ENCODE measurements at places on chromosomes 7 and 10.
A peak's percentile ranks its signal among the peaks of the same experiment; 100 is the strongest.

GRCh38 chr7:101171442-101171837, 6.1 kb upstream of the VGF start:
- no peak for DNase-seq

GRCh38 chr7:9488555-9488954, 1055.1 kb downstream of the NXPH1 start:
- no peak for DNase-seq

DNA sequence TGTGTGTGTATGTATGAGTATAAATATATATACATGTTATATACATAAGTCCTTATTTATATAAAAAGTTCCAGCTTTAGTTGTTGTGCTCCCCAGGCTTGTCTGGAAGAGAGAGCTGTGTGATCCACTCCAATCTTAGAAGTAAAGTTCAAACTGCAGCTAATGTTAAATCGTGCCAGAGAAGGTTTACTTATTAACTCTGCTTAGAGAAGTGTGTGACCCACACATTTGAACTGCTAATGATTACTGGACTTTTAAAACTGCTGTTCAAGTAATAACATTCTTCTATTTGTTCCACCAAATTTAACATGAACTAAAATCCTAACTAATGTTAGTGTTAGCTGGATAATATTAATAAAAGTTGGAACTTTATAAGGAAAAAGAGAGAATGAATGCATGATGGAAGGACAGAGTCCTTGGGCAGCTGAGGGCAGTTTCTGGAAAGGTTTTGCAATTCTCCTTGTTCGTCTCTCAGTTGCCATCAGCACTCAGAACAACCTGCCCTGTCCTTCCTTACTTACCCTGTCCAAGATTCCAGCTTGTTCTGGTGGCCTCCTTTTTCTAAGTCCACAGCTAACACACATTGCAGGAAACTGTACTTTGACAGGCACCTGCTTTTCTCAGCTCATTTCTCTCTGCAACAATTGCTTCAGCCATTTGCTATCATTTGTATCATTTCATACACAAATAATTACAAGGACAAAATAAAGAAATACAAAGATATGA, 162.6 kb downstream of the FAM107B start:
- no peak for DNase-seq

- DNase-seq = no peak
These were observed 1.5 kb downstream of the INA start for GRCh38 chr10:103278537-103278823.

DNA sequence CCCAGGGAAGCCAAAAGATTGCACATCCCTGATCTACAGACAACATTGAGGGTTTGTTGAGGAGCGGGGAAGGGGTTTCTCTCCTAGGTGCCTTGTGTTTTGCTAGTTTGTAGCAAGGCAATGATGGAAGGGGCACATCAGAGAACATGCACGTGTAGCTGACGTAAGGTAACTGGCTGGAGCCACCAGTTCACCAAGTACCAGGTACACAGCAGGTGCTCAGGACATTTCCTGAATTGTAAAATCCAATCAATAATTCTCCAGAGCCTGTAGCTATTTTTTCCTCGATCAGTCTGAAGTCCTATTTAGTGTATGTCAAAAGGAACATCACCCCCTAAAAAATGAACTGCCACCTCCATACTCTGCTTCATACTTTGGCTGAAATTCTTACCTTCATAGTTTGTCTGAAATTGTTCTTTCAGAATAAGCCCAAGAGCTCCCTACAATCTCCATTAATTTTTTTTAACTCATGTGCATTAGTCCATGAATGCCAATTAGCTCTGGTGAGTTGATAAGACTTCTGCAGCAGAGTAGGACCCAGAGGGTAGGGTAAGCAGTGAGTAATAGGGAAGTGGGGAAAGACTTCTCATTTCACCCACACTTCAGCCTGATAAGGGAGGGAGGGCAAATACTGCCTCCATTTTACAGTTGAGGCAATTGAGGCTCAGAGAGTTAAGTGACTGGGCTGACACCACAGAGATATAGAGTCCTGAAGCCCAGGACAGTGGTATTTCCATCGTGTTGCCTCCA, 36.0 kb upstream of the SLC26A3 start:
- DNase-seq = no peak

DNA sequence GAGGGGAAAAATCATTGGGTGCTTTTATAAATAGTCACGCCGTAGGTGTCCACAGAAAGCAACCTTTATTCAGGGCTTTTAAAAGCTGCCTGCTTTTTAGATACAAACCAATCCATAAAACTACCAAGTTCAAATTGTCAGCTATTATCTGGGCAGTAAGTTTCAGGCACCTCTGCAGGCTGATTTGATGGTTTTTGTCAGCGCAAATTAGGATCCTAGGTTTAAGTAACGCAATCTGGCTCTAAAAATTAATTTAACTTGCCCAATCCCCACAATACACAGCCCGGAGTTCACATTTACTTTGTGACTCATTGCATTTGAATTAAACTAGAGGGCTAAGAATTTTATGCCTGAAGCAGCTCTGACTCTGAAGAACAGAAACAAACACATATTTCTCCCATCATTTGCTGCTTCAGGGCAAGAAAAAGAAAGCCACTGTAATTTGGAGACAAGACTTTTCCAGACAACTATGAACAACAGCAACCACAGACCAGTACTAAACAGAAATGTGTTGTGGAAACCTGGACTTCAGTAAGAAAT, 43.3 kb downstream of the NRP1 start:
- DNase-seq = no peak

DNA sequence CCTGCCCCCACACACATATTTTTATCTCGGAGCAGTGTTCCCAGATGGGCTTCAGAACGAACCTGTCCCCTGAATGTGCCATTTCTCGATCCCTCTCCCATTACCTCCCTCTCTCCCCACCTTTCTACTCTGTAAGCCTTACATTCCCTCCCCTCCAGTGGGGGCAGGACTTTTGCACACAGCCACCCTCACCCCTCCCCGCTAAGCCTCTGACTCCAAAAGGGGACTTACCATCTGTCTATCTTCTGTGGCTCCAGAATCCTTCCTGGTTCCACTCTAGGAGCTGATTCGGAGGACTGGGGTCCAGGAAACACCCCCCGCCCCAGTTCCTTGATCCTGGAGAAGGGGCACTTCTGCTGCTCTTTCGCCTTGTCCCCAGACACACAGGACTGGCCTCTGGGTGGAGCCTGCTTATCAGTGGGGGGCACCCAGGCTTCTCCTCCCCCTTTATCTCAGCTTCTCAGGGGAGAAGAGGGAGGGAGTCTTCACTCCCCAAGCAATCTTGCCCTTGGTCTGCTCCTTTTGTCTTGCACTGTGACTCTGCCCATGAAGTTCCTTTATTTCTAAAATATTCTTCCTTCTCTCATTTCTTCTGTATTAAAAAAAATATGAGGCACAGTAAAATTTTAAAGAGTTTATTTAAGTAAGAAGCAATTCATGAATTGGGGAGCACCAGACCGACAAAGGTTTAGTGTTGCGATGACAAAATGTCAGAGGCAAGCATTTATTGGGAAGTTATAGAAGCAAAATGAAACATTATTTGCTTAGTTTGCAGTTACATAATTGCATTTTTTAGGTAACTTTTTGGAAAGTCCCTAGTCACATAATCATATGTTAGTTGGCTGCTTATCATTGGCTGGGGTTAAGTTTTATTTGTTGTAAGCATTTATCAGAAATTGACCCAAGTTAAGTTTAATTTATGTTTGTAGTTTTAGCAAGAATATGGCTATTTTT, at the start of gene KEL:
Gene KEL (minus strand): TSS at position 391 of the 954 bp plus-strand sequence. CDS start 157 bp downstream, at position 234.
- DNase-seq = no peak

- no peak for DNase-seq
These were observed 102.5 kb upstream of the PTN start for GRCh38 chr7:137446025-137446424.

DNA sequence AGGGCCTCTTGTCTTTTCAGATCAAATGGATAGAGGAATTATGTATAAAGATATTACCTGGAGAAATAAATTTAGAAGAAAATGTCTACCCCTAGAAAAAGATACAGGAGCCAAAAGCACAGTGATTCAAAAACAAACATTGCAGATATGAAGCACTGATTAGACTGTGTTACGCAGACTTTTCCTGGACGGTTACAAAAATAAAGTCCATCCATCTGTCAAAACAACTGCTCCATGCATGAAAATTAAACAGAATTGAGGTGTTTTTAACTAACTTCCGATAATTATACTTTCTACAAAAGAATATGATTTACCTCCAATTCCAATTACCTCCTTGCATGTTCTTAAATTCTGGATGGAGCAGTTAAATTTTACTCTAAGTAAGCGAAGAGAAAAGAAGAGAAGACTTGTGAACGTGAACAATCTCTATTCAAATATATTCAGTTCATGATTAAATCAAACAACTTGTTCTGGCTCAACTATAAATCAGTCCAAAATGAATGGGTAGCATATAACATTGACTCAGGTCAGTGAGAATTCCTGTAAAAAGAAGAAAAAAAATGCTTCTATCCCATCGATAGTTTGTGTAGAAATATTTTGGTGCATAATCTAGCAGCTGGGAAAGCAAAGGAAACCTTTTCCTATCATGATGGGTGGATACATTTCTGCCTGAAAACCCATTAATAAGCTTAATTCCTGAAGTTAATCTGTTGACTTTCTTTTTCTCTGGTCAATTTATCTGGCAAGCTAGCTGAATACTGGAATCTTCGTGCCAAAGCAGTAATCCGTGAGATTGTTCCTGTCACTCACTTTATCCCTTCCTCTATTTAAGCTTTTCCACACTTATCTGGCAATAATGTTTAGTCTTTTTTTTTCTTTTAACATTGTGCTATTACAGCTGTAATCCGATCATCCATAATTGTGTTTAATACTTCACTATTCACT, 80.4 kb downstream of the SEMA3A start:
- no peak for DNase-seq

DNA sequence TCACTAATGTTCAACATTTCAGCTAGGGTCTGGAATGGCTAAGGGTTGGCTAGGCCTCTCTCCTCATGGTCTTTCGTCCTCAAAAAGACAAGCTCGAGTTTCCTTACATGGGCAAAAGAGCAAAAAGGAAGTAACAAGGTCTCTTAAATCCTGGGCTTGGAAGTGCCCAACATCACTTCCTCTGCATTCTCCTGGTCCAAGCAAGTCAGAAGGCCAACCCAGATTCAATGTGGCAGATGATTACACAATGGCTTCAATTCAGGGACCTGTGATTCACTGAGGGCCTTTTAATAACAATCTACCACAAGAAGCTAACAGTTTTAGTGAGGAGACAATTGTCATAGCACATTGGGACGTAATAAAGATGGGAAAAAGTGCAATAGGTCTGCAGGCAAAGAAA, 4.4 kb upstream of the NUP205 start:
- no peak for DNase-seq

DNA sequence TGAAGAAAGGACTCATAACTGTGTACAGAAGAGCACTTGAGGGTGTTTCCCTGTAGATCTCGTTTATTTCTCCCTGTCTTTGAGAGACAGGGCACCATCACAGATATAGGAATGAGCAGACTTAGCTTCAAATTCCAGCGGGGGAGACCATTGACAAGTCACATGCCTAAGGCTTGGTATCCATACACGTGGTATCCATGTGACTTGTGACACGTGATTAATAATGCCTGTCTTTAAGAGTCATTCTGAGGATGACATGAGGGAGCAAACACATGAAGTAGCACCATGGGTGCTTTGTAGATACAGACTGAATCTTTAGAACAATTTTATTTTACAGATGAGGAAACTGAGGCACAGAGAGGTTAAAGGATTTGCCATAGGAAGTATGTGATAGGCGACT, 292.3 kb downstream of the POU6F2 start:
- no peak for DNase-seq

DNA sequence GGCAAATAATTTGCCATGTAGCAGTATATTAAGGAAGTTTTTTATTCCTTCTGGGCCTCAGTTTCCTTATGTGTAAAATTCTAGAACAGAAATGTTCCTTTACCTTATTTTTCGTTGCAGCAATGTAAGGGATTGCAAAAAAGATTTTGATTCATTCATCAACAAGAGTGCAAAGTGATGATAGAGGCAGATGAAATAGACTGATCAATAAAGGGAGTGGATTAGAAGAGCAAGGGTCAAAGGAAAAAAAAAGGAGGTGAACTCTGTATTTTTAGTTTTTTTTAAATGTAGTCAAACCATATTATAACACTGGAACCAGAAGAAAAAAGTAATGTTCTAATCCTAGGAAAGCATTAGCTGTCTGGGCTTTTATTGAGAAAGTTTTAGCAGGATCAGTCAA, 14.7 kb downstream of the TPST1 start:
- no peak for DNase-seq

- no peak for DNase-seq
These were observed 5.1 kb downstream of the ING3 start for GRCh38 chr7:120955577-120956149.

DNA sequence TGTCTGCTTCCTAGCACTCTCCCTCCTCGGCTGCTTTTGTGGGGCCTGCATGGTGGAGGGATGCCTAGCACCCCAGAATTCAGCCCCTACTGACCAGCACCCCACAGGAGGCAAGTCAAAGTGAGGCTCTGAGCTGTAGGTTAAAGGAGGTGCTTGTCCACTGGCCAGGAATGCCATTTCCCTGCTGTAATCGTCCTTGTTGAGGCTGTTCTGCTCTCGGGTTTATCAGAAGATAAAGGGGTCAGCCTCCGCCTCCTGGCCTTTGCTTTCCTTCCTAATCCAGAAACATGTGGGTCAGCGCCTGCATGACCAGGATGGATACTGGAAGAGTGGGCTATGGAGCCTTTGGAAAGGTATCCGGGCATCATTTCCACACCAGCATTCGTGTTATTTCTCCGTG, 98.9 kb downstream of the MKI67 start:
- no peak for DNase-seq

- no peak for DNase-seq
These were observed 12.2 kb downstream of the IGF2BP3 start for GRCh38 chr7:23458044-23458443.

DNA sequence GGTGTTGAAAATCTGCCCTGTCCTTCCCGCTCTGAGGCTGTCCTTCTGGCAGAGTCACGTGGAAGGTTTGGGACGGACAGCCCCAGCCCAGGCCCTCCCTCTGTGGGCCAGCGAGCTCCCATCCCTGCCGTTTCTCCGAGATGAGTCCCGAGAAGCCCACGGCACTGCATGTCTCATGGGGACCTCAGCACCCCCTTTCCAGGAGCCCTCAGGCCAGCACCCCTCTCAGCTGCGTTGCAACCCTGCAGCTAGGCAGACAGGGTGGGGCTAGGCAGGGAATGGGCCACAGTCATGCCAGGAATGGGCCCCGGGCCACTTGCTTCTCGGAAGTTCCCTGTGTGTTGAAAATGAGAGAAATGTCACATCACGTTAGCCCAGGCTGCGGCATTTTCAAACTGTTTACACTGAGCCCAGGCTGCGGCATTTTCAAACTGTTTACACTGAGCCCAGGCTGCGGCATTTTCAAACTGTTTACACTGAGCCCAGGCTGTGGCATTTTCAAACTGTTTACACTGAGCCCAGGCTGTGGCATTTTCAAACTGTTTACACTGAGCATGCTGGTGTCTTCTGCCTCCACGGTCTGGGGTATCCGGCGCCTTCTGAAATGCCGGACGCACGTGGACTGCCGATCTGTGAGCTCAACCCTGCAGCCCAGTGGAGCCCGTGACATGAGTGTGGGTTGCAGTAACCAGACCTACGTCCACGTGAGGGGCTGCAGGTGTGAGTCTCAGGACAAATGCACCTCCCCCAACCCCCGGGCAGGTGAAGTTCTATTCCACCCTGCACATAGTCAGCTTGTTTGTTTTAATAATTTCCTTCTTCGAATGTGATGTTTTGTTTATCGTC, 42.6 kb downstream of the FAM20C start:
- DNase-seq = peak; percentile 79

Data from right atrium auricular region (tissue), 2 donors.